ENCODE measurements at places on chromosomes 5 and 9. TPM values are rescaled to one million over a fixed set of nuclear protein-coding genes. Genes with fewer than 3 reads are reported as not detected.

GRCh38 chr9:4555236-4555635 is 65.0 kb downstream of the SLC1A1 start:
- DNase-seq, result no peak

- DNase-seq, result no peak
Measured at GRCh38 chr5:97149709-97150108, 7.3 kb upstream of the LIX1 start.

The NDUFS4 gene
- polyA plus RNA-seq, result 118 TPM

GRCh38 chr5:110477911-110478310 is 248.6 kb downstream of the TMEM232 start:
- no peak for DNase-seq

The SPINK13 gene
- polyA plus RNA-seq, result not detected

The NMUR2 gene
- polyA plus RNA-seq, result not detected

DNA sequence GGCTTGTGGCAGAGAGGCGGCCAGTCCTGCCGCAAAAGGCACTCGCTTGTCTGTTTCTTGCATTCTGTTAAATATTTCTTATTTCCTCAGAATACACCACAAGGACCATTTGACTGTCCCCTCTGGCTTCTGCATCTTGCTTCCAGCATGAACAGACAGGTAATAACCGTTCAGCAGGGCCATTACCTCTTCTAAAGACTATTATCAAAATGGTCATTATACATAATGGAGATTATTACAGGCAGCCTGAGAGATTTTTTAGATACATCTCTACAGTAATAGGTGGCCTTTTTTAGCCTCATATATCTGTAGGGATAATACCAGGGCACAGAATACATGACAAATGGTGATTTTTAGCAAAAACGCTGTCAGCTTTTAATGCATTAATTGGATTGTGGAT is 382.0 kb downstream of the PSAT1 start:
- no peak for DNase-seq

- DNase-seq, result no peak
Measured at GRCh38 chr9:101037430-101037829, 8.9 kb downstream of the PLPPR1 start.

DNA sequence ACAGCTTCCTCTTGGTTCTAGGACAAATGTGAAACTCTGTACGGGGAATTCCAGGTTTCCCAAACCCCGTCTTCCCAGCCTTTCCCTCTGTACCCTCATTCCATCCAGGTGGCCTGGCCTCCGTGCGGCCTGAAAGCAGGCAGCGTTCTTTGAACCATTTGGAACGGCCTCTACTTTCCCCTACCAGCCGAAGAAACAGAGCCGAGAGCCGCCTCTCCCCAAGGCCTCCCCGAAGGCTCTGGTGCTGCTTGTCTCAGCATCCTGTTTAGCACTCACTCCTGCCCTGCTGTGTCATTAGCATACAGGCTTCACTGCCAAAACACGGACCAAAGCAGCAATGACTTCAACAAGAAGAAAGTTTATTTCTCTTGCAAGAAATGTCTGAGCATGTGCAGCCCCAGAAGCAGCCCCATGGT is 137.7 kb downstream of the HSD17B3 start:
- DNase-seq, result no peak

DNA sequence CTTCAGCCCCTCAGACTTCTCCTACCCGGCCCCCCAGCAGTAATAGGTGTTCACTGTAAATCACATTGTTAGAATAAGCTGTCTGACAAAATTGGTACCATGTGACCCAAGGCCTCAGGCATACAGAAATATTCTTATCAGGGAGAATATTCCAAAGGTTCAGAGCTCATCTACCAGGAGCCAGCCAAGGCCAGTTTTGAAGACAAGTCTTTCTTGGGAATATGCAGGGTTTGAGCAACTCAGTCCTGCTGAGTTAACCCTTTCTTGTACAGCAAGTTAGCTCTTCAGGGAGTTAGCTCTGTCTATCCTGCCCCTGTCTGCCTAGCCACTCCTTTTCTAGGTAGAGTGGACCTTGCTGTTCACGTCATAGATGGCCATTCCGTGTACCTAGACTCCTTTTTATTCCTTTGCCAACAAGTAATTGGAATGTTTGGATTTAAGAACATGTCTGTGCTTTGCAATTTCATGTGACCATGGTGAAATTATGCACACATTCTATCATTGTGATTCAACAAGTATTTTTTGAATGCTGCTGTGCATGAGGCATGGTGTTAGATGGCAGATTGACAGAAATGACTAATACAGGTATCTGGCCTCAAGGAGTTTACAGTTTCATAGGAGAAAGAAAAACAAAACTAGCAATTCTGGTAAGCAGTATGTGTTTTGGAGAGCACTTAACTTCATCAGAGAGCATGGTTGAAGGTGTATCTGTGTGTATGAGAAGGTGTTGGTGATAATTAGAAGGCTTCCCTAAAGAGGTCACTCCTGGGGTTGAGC is 22.6 kb downstream of the TGFBR1 start:
- peak; percentile 85 for DNase-seq

DNA sequence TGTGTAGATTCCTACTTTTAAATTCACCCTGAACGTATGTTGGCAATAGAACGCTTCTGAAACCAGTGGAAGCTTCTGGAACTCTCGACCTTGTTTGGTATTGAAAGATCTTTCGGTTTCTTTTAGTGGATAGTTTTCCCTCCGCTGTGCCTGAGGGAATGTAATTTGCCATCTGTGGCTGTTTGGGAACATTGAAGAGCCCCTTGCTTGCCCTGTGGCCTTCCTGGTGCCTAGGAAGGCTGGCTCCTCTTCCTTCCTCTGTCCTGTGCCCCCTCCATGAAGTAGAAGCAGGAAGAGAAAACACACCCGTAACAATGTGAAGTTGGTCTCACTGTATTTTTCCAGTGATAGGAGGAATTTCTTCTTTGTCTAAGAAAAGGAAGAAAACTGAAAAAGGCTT is 274.3 kb downstream of the AOPEP start:
- DNase-seq, result no peak

DNA sequence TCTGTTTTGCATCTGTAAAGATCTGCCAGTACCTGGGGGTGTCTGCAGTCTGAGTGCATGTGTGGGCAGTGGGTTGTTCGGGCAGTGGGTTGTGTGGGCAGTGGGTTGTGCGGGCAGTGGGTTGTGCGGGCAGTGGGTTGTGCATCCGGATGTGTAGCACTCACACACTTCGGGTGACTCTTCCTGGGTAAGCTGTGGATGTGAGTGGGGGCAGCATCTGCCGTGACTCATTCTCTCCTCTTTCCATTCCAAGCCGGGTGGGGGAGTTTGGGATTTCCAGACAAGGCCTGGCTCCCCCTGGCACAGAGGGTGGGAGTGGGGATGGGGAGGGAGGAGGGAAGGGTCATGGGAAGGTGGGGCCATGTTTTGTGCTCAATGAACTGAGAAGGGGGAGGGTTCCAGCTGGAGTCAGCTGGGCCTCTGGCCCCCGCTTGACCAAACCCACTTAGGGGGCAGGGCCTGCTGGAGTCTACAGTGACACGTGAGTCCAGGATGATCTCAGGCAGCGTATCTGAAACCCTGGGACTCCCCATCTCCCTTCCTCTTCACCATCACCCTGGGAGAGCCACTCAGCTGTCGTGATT is 8.3 kb downstream of the CRB2 start:
- no peak for DNase-seq

The ZDHHC11 gene
- polyA plus RNA-seq, result 0.62 TPM

DNA sequence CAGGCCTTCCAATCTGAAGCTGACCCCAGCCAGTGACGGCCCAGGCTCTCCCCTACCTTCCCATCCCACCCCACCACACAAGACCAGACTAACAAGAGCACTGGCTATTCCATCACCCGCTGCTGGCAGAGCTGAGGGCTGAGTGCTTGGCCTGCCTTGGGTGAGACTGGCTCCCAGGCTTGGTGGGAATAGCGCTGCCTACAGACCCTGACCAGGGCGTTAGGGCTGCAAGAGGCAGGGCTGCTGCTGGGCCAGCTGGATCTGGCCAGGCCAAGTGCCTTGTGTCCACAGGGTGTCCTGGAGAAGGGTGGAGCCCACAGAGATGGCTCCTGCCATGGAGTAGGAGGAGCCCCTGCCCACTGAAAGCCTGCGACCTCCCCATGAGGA is 31.6 kb upstream of the ANGPTL2 start:
- no peak for DNase-seq

DNA sequence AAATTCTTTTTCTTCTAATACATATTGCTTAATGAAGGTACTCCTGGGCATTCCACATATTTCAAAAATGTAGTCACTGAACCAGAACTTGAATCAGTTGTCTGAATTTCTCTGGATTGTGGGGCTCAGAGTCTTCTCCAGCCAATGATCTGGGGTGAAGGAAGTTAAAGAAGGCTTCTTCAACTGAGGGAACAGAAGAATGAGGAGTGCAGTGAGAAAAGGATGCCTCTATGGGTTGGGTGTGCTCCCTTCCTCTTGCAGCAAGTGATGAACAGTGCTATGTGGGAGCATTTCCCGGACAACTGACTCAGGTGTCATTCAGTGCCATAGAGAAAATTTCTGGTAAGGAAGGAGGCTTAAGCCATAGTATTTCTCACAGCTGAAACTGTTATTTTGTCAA is 7.9 kb downstream of the LNPEP start:
- DNase-seq, result no peak

DNA sequence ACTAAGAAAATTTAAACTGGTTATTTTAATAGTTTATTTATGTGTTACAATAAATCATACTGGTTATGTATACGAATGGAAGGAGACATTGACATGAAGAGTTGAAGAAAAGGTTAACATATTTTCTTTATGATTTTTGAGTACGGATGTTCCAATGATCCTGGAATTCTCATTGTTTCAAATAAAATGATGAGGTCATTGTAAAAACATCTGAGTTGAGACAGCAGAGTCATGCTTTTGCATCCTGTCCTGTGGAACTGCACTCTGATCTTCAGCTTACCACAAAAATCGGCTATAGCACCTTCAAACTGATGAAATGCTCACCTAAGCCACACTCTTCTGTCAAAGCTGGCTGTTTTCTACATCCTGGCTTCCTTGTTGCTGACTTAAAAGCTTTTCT is 67.8 kb downstream of the PTCD2 start:
- DNase-seq, result no peak

DNA sequence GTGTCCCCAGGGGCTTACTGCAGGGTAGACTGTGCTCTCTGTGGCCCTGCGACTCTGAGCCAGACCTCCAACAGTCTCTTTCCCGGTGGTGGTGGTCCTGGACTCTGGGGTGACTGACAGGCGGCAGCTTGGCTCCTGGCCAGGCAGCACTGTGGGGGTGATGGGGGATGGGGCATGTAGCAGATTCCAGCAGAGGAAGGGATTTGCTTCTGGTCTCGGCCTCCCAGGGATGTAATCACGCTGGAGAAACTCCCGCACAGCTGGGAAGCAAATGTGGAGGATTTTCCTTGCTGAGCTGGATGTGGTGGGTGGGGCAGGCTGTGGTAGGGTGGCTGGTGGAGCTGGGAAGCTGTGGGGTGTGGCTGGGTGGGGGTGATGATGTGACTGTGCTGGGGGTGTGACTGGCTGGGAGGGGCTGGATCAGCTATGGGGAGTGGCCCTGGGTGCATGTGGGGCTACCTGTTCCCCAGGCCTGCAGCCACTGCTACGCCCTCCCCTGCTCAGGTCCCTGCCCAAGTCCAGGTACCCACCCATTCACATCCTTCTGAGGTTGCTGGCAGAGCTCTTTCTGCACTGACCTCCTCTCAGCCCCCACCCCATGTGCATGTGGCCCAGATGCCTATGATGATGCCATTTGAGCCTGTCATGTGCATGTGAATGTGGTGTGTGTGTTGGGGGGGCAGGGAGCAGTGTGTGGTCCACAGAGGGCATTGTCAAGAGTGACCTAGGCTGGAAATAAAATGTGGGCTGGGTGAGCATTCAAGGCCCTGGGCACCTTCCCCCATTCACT is 3.8 kb downstream of the NDST1 start:
- no peak for DNase-seq

GRCh38 chr5:134003817-134004625 is 754 bp downstream of the VDAC1 start:
- no peak for DNase-seq

The TMC1 gene
- 0.24 TPM for polyA plus RNA-seq

DNA sequence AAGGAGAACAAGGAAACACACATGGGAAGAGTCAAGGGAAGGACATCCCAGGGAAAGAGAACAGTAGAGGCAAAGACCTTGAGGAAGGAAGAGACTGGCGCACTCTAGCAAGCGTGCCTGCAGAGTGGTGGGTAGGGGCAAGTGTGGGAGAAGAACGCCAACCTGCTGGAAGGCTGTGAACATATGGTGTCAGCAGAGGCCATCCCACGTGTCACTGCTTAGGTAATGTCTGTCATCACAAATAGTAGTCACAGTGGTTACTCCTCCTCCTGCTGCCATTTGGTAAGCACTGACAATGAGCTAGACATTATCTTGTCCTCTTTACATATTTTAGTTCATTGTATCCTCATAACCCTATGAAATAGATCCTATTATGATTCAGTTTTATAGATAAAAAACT is 206.4 kb upstream of the TRIM32 start:
- no peak for DNase-seq

The SCGB3A1 gene
- polyA plus RNA-seq, result not detected

DNA sequence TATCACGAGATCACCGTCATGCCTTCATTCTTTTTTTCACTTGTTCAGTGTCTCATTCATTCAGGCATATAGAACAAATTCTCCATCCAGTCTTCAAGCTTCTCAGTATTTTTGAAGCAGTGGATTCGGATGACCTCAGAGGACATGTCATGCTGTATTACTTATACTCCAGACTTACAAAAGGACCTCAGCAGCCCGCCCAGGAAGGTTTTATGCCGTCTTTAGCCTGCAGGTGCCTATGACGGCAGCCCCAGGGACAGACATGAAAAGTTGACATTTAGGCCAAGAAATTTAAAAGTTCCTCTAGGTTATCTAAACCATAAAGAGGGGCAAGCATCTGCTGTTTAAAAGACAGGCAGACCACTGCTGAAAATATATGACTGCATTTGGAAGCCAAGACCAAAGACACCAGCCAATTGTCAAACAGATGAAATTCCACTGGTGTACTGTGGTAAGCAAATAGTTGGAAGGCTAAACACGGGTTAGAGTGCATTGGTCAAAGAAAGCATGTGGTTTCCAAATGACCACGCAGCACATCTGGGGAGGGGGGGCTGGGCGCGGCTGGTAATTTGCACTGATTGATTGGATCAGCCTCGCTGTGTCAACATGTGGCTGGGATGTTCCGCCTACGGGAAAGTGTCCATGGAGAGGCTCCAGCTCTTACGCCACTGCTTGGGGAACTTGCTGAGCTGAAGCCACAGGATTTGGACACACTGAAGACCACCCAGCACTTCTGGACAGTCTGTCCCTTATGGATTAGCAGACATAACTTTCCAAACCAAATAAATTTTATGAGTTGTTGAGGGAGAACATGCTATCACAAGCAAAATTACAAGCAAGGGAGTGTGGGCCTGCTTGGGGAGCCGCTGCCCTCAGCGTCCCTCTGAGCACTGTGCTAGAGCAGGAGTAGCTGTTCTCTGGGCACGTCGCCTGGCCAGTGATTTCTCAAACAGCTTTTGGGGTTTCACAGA is 173.6 kb downstream of the FANCC start:
- no peak for DNase-seq
